Karpas-422 (cell line): ENCODE measurements at places on chromosomes 11 and 22.

- no peak for DNase-seq
Observed at GRCh38 chr11:121467965-121468364, 15.2 kb upstream of the SORL1-AS1 start.

DNA sequence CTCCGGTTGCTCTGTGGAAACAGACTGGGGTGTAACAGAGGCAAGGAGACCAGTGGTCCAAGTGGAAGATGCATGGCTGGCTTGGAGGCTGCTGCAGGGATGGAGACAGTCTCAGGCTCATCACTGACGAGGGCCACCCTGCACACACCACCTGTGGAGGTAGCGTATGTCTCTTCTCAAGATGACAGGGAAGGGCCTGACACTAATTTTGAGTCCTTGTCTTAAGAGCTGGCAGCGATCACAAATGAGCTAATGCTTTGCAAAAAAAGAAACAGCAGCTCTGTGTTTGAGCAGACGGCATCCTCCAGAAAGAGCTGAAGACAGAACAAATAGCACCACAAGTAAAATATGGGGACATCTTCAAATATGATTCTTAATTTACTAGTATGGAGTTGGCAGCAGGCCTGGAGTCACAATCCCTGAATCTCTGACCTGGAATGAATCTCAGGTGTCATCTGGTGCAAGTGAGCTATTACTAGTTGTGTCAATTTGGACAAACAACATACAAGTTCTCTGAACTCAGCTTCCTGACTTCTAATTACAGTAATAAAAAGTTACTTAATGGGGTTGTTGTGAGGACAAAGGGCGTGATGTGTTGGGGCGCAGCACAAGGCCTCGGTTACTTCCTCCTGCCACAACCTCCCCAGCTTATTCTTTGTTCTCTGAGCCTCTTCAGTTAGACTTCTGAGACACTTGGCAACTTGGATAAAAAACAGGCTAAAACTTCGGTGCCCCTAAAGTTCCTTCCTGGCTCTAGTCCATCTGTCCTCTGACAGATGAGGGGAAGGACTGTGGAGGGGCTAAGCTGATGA is 95.2 kb upstream of the BID start:
- DNase-seq, result no peak

DNA sequence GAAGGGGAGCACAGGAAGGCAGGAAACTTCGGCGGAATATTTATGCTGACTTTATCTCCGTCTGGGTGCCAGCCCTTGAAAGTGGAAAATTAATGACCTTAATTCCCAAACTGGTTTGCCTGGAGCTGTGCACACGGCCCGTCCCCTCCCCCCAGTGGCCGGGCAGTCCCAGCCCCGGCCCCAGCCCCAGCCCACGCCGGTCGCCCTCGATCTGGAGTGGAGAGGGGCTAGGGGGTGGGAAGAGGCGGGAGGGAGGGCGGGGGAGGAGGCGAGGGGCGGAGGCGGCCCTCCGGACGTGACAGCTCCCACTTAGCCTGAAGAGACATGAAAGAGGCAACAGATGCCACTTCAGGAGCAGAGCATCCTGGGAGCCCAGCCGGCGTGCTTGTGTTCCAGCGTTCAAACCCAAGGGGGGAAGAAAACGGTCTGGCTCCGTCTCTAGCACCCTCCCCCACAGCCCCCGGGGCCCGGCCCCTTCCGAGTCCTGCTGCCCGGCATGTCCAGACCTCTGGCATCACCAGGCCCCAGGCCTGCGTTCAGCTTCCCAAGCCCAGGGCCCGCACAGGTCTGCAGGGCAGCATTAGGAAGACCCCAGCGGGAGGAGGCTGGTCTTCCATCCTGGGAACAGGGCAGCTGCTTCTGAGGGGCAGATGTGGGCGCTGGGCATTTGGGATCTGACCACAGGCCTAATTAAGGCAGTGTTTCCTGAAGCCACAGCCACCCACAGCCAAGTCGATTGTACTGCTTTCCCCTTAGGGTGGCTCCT is 20.0 kb upstream of the LMO1 start:
- DNase-seq, result no peak

DNA sequence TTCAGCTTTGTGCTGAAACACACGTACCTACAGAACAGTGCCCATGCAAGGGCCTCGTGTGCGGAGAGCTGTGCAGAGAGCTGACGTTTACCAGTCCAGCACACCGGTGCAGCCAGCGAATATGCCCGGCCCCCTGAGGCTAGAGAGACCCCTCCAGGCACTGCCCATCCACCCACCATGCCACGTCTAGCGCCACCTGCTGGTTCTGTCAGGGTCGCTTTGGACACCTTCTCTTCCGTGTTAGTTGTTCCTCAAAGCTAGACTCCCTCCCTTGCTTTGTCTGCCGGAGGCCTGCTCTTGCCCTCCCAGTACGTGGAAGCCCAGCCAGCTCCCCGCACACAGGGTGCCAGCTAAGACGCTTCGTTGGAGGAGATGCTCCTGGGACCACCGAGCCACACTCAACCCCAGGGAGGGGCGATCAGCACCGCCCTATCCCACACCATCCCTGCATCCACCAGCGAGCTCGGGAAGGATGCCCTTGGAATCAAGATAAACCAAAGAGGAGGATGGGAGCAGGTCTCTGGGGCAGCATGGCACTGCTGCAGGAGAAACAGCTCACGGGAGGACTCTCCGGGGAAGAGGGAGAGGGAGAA is 43.4 kb downstream of the CPT1A start:
- DNase-seq, result peak; percentile 78

DNA sequence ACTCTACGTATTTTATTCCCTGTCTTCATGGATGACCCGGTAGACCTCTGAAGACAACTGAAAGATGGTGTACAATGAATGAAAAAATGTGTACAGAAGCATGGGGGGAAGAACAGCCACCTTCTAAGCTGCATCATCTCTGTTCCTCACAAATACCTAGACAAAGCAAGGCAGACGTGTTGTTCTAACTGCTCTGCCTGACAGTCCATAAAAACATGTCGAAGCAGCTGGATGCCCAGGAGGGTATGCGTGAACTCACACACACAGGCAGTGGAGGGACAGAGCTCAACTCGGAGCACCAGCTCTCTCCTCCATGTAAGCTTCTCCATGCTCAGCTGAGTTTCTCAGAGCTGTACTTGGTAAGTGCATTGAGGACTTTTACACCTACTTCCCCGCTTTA is 327.4 kb downstream of the CTTN start:
- DNase-seq, result no peak

DNA sequence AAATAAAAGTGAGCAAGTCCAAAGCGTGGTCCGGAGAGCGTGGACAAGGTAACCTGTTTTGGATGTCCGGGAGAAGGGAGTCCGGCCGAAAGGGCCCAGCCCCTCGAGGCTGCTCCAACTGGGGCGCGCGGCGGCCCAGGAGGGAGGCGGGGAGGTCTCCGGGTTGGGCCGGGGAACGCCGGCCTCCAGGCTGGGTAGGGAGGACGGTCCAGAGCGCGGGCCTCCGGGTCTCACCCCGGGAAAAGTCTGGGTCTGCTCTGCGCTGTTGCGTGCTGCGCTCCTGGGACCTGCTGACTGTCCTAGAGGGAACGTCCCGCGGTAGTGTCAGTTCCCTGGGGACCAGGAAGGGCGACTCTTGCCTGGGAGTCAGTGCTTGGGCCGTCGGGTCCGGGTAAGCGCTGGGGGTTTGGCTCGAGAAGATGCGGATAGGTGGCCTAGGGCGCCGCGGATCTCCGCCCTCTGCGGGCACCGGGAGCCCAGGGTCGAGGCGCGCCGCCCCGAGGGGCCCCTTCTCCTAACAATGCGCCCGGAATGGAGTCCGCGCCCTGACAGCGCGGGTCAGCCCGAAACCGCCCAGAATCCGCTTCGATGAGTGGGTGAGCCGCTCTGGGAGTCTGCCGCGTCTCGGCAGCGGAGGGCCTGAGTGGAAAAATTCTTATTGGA is 988 bp upstream of the FLI1 start:
- DNase-seq, result no peak

GRCh38 chr11:70951139-70951804 is 301.1 kb downstream of the SHANK2 start:
- no peak for DNase-seq
